Upper lobe of left lung (tissue), 6 donors: ENCODE measurements at places on chromosomes 11 and 22.

DNA sequence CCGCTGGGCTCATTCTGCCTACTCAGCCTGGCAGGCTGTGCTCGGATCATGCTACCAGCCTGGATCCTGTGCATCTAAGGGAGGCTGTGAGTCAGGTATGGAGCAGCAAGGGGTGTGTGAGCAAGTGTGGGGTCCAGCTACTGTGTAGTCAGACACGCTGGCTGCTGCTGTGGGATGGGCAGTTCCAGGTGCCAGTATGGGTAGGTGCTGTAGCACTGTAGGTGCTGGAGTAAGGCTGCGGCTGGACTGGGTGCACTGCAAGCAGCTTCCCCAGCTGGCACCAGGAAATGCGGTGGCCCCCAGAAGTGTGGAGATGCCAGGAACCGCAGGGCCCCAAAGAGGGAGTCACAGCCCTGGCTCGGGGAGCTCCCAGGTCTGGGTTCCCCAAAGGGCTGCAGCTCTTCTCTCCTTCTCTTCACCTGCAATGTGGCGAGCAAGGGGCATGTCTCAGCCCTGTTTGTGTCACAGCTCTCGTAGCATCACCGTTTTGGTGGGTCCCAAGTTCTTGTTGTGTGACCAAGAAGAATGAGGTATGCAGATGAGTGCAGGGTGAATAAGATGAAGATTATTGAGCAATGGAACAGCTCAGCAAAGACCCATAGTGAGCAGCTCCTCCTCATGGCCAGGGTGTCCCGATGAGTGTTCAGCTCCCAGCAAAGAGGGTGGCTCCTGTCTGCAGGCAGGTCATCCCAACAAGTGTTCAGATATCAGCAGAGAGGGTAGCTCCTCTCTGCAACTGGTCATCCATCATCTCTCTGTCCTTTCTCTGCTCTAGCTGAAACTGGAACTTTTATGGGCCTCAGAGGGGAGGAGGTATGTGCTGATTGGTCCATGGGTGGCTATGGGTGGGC is 462.9 kb downstream of the TBC1D22A start:
- DNase-seq, result no peak

- no peak for DNase-seq
Measured at GRCh38 chr11:123510579-123510905, 80.5 kb downstream of the GRAMD1B start.

DNA sequence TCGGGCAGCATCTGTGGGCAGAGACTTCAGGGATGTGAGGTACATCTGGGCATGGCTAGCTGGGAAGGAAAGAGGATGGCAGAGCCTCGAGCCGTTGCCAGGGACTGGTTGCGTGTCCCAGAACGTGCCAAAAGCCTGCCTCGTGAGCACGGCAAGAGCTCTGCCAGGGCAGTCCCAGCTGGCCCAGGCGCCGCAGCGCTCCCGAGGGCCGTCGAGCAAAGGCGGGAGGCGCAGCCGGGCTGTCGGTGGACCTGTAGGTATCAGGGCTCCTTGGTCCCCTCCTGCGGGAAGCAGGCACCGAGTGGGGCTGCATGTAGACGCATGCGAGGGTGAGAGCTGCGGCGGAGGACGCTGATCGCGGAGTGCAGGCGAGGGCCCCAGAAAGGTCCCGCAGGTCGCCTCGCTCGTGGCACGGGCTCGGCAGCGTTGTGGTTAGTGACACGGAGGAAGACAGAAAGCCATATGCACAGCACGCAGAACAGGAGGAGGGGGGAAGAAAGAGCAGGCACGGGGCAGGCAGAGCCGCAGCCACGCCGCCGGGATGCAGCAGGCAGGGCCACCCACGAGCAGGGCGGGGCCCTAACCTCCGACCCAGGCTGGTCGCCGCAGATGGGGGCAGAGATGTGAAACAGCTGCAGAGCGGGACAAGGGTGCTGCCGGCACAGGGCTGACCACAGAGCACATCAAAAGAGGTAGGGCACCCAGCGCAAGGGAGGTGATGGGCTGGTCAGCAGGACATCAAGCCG is 18.0 kb downstream of the LSP1 start:
- peak; percentile 88 for DNase-seq

DNA sequence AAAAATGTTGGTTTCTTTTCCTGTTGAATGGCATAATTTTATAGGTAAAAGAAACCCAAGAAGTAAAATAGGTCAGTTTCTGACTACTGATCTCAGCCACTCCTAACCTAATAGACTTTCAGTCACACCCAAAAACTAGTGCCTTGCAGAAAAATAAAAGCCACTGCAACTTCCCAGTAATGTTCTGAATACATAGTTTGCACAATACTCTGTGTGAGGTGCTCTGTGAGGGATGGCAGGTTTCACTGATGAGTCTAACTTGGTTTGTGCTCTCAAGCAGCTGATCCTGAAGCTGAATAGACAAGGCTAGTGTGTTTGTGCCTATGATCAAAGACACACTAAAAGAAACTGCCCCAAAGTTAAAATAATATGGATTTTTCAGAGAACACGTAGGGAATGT is 758.3 kb downstream of the NELL1 start:
- DNase-seq, result no peak

GRCh38 chr11:37916331-37916730 is 1318.3 kb upstream of the RAG2 start:
- DNase-seq, result no peak

DNA sequence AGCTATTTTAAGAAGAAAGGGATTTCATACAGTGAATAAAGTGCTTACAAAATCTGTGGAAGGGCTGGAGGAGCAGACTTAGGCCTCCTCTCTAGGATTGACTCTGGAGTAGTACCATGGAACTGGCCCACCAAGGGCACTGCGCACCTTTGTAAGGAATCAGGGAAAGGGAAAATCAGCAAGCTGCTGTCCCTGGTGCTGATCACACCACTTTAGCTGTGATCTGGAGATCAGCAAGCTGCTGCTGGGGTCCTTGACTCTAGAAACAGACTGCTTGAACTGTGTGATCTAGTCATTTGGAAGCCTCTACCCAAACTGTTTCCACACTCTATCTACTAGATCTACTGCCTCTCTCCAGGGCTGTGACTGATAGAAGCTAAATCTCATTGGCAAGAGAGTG is 18.4 kb upstream of the TECTA start:
- DNase-seq, result no peak

DNA sequence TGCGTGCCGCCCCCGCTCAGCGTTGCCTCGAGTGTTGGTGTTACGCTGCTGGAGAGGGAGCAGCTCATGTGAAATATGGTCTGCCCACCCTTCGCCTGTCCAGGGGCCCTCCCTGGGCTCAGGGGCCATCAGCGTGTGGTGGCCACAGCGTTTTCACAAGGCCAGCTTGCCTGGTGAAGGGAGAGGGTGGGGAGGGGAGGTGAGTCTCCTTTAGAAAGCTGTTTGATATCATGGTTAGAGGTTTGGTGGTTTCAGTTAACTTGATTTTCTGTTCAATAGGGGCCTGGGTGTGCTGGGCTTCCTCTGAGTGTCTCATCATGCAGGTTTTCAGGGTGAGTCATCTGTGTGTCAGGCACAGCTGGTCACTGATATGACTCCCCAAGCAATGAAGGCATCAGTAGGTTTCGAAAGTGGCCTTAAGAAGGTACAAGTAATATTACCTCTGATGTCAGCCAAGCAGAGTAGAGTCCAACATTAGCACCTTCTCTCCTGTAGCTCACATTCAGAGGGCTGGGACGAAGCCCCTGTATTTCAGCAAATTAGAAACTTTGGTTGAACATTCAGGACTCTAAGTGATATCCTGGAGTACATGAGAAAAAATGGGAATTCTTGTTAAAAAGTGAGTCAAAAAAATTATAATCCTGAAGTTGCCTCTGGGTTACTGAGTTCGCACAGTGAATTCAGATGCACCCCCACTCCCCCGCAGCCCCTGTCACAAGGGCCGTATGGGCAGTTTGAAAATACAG is 172.5 kb downstream of the TBC1D22A start:
- DNase-seq, result peak; percentile 79

DNA sequence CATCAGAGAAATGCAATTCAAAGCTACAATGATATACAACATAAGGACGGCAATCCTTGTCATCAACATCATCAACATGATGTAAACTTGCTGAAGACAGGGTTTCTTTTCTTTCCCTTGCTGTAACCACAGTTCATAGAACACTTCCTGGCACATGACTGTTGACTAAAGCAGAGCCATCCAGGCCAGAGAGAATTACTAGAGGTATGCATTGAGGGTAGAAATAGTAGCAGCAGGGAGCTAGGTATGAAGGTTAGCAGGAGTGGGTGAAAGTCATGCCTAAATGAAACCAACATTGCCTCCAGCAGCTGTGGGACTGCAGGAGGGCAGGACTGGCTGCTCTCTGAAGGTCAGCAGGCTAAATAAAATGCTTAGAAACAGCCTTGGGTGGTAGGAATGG is 103.7 kb downstream of the LRRC32 start:
- no peak for DNase-seq

- no peak for DNase-seq
Measured at GRCh38 chr22:38965614-38966379, 8.4 kb downstream of the APOBEC3A start.

GRCh38 chr11:67356387-67356863 is 3.1 kb upstream of the POLD4 start:
- no peak for DNase-seq

- DNase-seq, result no peak
Measured at GRCh38 chr22:17951315-17951714, 73.0 kb downstream of the MICAL3 start.

DNA sequence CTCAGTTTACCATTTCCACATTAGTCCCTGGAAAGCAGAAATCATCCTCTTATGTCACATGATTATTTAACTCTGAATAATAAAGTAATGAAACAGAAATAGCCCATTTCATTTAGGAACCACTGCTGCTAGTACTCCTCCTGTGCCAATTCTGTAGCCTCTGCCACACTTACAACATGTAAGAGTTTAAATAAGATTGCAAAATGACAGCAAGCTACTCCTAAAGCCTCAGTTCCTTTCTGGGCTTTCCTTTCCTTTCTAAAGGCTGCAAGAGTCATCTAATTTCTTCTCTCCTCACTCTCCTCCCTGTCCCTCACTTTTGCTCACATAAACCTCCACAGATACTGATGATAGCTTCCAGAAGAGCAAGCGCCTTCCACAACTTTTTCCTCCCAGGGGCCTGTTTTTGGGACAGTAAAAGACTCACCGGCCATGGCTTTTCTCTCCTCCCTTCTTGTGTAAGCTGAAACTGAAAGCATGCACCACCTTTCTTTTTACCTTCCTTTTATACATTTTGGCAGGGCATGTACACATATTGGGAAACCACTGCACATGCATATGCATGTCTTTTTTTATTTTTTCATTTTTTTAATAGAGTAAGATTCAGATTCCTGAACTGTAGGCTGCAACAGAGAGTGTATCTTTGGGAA is 38.5 kb downstream of the CARD18 start:
- no peak for DNase-seq
